Pulmonary artery endothelial cell (primary cell): ENCODE measurements at places on chromosomes 7 and 10.

GRCh38 chr10:111116762-111117445 is 40.1 kb downstream of the ADRA2A start:
- no peak for DNase-seq

GRCh38 chr10:13416760-13417159 is 68.7 kb upstream of the SEPHS1 start:
- DNase-seq, result no peak

GRCh38 chr7:158684329-158684728 is 20.3 kb downstream of the NCAPG2 start:
- DNase-seq, result no peak

DNA sequence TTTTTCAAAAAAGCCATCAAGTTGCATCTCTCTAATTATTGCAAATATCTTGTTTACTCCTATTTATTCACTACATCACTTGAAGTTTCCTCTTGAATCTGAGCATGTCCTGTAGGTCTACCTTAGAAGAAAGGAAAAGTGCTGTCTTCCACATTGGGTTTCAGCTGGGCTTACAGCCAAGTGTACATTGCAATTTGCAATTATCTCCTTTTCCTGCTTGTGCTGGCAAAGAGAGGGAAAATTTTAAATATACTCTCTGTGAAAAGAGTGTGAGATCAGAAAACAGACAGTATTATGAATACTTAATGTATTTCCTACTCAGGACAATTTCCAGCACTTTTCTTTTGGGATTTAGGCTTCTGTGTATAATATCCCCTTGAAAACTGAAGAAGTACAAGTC is 839.7 kb downstream of the CNTNAP2 start:
- DNase-seq, result no peak

DNA sequence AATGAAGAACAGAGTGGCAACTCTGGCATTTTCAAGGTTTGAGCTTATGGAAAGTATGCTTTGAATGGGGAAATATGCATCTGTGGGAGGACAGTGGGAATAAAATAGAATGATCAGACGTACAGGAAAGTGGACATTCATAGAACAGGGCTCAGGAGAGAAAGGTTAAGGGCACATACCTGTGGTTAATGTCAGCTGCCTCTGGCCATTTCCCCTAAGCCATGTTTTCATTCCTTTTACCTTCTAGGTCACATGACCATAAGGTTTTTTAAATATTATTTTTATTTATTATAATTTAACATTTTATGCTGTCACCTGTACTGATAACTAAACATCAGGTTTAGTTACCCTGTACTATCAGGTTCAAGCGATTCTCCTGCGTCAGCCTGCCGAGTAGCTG is 52.8 kb downstream of the LRRC4 start:
- DNase-seq, result no peak

GRCh38 chr10:117723343-117723742 is 180.8 kb downstream of the EMX2 start:
- DNase-seq, result no peak

- DNase-seq, result no peak
These were observed 524.6 kb downstream of the LRMDA start for GRCh38 chr10:75955973-75956502.

GRCh38 chr7:36939816-36940215 is 215.5 kb upstream of the AOAH start:
- no peak for DNase-seq

- no peak for DNase-seq
These were observed 34.3 kb upstream of the HERPUD2 start for GRCh38 chr7:35729061-35729783.

DNA sequence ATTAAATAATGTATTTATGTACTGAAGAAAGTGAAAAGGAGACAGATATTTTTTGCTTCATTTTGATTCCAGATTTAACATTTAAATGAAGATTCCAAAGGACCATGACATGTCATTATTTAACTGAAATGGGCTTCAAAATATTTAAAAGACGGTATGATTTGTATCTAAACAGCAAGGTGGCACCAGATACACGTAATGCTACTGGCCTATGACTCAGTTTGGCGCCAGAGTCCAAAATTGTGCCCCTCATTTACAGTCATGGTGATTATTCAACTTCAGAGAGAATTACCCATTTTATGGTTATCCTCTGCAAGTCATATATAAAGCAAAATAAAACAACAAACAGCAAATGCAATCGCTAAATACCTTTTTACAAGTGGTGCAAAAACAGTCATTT is 94.5 kb downstream of the ETV1 start:
- DNase-seq, result no peak

DNA sequence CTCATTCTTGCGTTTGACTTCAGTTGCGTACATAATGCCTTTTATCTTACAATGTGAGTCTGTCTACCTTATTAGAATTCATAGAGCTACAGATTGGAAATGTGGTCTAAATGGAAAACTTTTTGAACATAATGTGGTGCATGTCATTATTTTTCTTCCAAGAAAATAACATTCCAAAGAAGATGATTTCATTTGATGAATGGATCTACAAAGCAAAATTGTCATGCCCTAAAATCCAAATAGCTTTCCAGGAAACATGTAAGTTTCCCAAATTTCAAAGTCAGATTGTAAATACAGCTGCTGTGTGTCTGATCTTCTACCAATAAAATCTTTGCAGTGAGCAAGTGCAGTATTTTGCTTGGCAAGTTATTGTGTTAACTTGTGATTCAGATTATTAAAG is 101.8 kb upstream of the FZD8 start:
- no peak for DNase-seq

DNA sequence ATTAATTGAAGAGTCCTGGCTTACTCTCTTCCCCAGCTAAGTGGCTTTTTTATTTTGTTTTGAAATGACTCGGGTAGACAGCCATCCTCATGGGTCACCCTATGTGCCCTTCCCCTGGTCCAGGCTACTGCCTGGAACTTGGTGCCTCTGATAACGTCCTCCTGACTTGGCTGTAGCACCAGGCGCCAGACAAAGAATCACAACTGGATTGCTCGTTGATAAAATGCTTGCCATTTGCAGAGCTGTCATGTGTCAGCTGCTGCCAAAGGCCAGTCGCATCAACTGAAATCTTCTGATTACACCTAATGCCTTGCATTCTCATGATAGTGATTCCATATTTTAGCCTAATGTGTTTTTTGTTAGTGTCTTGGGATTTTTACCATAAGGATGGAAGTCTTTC is 27.4 kb upstream of the ABLIM1 start:
- no peak for DNase-seq

DNA sequence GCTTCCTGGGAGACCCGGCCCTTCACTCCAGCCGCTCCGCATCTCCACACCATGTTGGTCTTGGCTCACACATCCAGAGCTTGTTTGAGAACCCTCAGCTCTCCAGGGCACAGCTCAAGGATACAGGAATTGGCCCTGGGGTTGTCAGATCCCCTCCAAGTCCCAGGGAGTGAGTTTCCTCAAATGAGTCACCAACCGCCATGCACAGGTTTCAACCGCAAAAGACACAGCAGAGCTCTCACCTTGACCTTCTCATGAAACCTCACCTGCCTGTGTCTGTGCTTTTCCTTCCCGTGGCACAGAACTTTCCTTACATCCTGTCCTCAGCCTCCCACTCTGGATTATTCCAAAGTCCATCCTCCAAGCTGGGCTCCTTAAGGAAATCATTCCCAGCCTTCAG is 20.6 kb downstream of the AZGP1 start:
- DNase-seq, result no peak

DNA sequence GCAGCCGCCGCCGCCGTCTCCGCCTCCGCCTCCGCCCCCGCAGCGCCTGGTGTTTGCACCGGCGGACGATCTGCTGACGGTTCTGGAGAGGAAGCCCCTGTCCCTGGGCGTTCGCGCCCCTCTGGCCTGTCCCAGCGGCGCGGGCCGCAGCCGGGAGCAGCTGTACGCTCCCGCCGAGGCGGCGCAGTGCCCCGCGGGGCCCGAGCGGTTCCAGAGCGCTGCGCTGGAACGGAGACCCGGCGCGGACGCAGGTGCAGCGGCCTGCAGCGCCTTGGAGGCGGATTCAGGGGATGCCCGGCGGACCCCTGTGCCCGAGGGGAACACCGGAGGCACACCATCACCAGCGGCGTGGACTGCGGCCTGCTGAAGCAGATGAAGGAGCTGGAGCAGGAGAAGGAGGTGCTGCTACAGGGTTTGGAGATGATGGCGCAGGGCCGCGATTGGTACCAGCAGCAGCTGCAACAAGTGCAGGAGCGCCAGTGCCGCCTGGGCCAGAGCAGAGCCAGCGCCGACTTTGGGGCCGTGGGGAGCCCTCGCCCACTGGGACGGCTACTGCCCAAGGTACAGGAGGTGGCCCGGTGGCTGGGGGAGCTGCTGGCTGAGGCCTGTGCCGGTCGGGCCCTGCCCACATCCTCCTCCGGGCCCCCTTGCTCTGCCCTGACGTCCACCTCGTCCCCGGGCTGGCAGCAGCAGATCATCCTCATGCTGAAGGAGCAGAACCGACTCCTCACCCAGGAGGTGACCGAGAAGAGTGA is 24.8 kb upstream of the ZNF735 start:
- no peak for DNase-seq

DNA sequence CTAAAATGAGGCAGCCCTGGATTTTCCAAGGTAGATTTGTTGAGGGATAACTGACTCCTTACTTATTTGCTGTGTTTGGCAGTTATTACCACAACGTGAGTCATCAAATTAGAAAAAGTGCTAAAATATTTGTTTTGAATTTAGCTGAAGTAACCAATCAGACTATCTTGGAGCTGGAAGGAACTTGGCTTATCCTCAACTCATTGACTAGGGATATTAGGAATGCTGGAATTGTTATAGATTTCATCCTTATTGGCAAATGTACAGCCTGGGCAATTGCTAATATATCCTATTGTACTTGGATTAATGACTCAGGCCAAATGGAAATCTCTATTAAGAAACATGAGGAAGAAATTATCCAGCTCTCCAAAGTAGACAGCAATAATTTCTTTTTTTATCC is 1189.0 kb upstream of the LRRN3 start:
- no peak for DNase-seq
